Dorsolateral prefrontal cortex (tissue), 122 donors: ENCODE measurements at places on chromosomes 1 and 21.
A peak's percentile ranks its signal among the peaks of the same experiment; 100 is the strongest.

DNA sequence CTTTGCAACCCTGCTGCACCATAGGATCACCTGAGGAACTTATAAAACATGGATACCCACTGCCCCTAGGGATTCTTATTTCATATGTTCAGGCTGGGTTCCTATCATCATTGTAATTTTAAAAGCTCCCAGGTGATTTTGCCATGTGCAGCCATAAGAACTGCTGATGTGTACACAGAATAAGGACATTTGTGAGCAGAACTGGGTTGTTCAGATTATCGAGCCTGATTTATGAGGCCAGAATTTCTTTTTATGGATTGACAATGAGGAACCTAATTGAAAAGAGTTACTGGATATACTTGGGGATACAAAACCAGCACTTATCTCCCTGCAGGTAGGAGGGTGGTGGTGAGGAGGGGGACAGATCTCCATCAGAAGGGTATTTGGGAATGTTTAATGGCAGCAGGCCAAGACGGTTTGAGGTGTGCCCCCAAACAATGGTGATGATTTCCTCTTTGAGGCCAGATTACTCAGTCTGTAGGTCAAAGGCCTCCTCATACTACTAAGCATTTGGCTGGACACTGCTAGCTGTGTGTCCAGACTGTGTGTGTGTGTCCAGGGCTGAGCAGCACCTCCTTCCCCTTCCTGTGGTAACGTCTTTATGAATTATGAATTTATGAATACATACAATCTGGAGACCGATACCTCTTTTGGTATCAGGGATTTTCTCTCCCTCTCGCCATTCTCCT, 18.9 kb downstream of the NOS1AP start:
- no peak for DNase-seq

GRCh38 chr1:231665101-231665500, 38.5 kb downstream of the DISC1 start:
- no peak for DNase-seq

DNA sequence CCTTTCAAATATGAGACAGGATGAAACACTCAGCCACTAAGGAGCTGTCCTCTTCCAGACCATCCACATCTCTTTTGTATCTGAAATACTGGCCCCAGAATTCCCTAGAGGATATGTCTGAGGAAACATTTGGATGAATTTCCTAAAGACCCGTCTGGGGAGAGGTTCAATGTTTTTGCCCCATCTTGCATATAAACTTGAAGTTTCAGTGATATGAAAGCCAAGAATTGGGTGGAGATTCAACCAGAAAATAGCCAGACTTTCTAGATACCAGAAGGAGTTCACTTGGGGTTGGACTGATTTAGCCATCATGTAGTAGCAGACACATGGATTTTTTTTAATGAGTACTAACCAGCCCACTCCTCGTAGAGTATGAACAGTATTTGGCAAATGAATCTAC, 182.0 kb downstream of the PLPP3 start:
- no peak for DNase-seq

- DNase-seq, result no peak
Observed at GRCh38 chr1:55955016-55955621, 624.2 kb downstream of the PLPP3 start.

- no peak for DNase-seq
Observed at GRCh38 chr1:95278173-95279006, 44.4 kb downstream of the RWDD3 start.

GRCh38 chr21:32189688-32190483, 89.0 kb downstream of the MIS18A start:
- DNase-seq, result no peak

DNA sequence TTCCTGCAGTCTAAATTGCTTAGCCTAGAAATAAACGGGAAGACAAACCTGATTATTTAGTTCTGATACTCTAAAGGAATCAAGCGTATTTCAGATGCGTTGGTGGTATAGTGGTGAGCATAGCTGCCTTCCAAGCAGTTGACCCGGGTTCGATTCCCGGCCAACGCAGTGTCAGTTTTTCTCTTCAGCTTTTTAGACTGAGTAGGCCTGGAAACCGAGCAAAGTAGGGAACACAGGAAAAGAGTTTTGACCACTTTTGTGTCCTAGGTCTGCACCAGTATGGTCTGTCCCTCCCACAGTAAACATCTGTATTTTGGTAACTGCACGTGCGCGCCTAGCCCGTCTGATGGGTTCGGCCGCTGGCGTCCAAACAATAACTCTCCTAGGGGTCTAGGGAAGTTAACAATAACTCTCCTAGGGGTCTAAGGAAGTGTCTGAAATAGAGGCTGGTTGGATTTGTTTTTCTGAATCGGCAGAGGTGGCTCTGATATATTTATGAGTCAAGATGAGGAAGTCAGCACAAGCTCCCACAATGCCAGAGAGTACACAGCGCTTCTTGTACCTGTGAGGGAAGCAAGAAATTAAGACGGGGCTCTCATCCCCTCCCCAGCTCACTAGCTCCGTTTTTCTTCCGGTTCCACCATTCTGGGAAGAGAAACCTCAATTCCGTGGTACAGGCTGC, 15.6 kb upstream of the HJV start:
- DNase-seq, result peak; percentile 68

DNA sequence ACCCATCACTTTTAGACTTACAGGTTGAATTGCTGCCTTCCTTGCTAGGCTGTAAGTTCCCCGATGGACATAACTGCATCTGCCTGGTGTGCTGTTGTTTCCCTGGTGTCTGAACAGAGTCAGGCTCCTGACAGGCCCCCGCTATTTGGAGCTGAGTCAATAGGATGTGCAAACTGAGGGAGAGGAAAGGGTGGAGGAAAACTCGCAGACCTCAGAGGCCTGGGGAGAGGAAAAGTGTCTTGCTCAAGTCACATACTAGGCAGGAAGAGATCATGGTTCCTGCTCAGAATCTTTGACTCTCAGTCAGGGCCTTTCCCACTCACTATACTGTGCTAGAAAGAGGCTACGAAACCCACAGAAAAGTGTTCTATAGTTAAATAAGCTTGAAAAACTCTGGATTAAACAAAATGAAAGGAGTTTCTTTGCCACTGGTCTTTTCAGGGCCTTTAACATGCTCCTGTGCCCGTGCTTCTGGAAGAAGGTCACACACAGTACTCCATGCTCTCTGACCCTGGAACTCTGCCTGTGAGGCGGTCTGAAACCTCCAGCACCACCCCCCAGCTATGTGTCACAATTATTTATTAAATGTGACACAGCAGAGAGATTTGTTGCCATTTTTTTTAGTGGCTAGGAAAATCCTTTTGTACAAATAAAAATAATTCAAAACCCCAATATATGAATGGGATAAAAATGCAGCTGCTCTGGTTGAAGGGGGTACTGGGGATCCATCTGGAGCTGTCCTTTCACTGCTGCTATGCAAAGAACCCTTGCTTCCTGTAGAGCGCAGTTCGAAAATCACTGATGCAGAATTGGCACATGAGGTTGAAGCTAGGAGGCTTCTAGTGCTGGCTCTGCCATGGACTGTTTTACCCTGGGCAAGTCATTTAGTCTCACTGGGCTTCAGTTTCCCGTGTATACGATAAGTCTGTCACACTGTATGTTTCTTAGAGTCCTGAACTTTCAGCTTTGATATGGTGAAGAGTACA, 20.1 kb upstream of the CDCP2 start:
- no peak for DNase-seq

DNA sequence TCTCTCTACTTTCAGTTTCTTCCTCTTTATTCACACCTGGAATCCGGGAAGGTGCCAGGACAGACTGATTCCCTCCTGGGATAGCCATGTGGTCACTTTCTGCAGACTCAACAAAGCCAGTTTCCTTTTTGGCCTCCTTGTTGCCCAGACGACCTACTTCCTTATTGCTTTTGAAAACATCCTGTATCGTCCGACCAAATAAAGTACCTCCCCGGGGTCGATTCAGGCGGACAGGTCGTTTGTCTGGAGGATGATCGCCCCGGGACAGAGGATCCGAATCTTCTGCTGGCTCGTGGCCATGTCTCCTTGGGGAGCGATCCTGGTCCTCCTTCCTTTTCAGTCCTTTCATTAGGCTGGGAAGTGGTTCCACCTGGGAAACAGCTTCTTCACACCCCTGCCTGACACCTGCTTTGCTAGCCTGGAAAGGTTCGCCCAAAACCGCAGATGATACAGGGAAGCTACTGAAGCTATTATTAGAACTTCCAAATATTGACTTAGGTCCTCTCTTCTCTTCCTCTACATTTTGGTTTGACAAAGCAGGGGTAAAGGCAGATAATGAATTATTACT, 1.2 kb downstream of the MCM3AP start:
- DNase-seq, result no peak

DNA sequence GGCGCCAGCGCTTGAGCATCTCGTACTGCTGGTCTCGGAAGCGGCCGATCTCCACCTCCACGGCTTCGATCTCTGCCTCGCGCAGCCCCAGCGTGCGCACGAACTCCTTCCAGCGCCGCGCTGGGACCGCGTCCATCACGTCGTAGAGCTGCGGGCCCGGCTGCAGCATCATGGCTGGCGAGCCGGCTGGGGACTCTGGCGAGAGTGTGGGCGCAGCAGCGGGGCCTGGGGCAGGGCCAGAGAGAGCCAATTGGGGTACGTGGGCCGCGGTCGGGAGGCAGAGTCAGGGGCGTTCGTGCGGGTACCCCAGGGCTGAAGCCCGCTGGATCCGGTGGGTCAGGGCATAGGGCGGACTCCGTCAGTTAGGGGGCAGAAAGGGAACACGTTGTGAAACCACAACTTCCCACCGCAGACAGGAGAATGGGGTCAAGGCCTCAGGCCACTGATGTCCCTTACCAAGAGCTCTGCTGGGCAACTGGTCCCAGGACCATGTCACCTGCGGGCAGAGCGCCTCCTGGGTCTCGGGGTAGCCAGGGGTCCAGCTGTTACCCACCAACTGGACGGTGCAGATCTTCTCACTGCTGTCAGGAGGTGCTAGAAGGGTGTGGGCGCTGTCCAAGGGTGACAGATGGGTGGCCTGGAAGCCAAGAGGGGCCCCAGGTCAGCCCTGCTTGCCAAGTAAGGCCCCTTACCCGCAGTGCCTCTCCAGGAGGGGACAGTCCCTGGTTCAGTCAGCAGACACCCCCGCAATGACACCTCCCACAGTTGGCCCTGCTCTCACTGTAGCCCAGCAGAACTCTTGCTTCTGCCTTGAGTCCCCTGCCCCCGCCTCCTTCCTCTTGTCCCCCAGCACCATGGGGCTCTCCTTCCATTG, 4.2 kb downstream of the TNFRSF25 start:
- no peak for DNase-seq

DNA sequence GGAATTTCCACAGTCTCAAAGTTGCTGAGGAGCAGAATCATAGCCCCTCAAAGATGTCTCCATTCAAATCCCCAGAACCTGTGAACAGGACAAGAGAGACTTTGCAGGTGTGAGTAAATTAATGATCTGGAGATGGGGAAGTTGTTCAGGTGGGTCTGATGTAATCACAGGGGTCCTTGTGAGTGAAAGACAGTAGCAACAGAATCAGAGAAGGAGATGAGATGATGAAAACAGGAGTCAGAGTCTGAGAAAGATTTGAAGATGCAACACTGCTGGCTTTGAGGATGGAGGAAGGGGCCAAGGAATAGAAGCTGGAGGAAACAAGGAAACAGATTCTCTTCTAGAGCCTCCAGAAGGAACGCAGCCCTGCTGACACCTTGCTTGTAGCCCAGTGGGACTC, 81.5 kb downstream of the SELENOF start:
- DNase-seq, result no peak

DNA sequence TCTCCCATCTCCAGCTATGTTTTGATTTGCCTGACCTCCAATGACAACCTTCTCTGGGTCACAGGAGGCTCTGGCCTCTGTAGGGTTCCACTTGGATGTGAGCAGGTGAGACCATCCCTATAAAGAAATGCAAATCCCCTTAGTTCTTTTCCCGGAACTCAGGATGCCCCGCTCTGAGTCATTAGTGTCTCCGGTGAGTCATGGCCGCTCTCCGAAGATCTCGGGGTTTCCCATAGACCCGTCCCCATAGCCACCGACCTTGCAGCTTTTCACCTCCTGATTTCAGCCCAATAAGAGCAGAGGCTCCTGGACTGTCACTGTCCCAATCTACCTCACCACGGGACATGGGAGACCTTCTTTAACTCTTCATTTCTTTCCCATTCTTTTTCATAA, 98.2 kb downstream of the PGBD5 start:
- no peak for DNase-seq

DNA sequence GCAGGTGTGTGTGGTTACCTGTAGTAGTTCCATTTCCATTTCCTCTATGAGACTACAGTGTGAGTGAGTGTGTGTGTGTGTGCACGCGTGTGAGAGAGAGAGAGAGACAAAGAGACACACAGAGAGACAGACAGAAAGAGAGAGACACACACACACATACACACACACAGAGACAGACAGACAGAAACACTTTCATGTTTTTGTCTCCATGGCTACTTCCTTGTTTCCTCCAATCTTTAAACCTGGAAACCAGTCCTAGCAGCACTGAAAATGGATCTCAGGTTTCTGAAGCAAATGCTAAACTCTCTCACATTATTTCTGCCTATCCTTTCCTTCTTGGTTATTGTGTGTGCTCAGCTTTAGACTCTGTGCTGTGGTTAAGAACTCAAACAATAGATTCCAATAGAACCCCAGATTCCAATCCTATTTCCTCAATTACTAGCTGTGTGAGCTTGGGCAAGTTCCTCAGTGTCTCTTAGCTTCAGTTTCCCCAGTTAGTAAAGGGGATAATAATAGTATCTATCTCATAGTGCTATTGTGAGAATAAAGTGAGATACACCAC, 22.4 kb upstream of the ABCD3 start:
- DNase-seq, result no peak

DNA sequence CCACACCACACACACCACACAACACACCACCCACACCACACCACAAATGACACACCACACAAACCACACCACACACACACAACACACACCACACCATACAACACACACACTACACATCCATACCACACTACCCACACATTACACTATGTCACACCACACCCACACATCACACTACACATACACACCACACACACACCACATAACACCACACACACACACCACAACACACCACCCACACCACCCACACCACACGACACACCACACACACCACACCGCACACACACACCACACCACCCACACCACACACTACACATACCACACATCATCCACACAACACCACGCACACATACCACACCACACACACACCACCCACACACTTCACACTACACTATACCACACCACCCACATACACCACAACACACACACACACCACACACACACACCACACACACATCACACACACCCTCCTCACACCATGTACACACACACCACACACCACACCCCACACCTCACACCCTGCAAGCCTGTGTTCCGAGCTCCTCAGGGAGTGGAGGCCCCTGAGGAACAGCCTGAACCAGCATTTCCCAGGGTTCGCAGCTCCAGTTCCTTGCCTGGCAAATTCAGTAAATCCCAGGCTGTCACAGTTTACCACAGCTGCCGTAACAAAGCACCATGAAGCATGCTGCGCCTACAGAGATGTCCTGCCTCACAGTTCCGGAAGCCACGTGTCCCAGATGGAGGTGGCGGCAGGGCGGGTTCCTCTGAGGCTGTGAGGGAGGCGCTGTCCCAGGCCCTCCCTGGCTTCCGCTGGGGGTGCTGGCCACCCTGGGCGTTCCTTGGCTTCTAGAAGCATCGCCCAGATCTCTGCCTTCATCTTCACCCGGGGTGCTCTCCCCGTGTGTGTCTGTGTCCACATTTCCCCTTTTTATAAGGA, 69.8 kb upstream of the ATP5PO start:
- DNase-seq, result no peak
